ENCODE measurements at places on chromosomes 2 and 18. TPM values are rescaled to one million over a fixed set of nuclear protein-coding genes. Genes with fewer than 3 reads are reported as not detected.

DNA sequence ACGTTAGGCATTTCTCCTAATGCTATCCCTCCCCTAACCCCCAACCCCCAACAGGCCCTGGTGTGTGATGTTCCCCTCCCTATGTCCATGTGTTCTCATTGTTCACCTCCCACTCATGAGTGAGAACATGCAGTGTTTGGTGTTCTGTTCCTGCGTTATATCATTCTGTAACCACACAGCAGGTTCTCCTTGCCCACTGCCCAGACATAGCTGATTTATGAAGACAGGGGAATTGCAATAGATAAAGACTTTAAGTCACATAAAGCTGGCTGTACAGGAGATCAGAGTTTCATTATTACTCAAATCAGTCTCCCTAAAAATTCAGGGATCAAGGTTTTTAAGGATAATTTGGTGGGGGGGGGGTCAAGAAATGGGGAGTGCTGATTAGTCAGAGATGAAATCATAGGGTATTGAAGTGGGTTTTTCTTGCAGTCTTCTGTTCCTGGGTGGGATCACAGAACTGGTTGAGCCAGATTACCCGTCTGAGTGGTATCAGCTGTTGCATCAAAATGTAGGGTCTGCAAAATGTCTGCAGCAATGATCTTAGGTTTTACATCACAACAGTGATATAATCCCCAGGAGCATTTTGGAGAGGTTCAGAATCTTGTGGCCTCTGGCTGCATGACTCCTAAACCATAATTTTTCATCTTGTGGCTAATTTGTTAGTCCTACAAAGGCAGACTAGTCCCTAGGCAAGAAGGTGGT is 392.1 kb upstream of the KCNJ3 start:
- DNase-seq: no peak

- DNase-seq: no peak
Observed at GRCh38 chr18:57519668-57520424, 66.7 kb downstream of the FECH start.

DNA sequence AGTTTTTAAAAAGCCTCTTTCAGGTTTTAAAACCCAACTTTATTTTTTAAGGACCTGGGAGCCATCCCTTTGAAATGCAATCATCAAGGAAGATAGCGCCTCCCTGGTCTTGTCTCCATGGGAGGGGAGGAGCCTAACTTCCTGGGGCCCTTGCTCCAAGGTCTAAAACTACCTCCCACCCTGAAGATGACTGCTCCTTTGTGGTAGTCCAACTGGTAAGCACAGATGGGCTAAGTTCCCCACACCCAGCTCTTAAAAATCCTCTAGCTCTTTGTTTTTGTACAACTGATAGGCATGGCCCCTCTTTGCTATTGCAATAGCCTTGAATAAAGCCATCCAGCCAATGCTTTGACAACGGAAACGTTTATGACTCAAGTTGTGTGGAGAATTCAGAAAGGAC is 716.8 kb downstream of the CBLN2 start:
- DNase-seq: no peak

- no peak for DNase-seq
Observed at GRCh38 chr18:38961880-38962279, 1396.3 kb upstream of the CELF4 start.

TANK gene
- total RNA-seq: 71.6 TPM

GRCh38 chr18:41311571-41312547 is 643.2 kb upstream of the PIK3C3 start:
- DNase-seq: no peak

DNA sequence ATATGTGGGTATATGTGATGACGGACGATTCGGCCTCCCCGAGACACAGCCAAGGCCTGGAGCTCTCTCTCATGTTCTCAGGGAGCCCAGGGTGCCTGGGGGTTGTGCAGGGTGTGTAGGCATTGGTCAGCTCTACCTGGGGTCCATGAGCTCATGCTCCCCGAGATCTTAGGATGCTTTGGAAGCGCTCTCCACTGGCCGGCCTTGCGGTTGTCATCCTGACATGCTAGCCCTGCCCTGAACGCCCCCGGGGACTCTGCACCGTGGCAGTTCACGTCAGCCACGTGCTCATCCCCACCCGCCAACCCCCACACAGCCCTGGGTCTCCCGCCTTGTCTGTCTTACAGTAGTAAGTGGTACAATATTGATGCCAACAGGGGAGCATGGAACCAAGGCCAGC is 67.8 kb downstream of the RTP5 start:
- no peak for DNase-seq

- DNase-seq: peak; percentile 86
Observed at GRCh38 chr2:30447149-30448045, at the start of gene LCLAT1. Gene LCLAT1 (plus strand): TSS chr2:30447246. CDS start chr2:30525591, 78,345 bp downstream.

DNA sequence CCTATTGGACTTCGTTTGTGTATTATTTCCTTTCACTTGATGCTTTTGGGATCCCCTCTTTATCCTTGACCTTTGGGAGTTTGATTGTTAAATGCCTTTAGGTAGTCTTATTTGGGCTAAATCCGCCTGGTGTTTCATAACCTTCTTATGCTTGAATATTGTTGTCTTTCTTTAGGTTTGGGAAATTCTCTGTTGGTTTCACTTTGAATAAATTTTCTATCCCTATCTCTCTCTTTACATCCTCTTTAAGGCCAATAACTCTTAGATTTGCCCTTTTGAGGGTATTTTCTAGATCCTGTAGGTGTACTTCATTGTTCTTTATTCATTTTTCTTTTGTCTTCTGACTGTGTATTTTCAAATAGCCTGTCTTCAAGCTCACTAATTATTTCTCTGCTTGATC is 354.7 kb downstream of the PARD3B start:
- no peak for DNase-seq

- DNase-seq: no peak
Observed at GRCh38 chr2:31581124-31581795, 522 bp upstream of the SRD5A2 start.

DNA sequence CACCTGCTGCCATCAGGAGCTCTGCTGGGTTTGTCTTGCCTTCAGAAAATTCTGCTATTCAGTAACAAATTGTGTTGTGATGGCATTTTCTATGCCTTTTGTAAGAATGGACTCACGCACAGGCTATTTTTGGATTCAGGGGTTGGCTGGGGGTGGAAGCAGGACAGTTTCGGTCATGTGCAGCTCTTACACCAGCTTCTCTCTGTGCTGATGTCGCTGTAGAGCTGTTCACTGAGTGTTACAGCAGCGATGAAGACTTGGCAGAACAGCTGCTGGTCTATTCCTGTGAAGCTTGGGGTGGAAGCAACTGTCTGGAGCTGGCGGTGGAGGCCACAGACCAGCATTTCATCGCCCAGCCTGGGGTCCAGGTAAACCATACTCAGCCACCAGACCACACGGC is 49.2 kb downstream of the TRPM8 start:
- DNase-seq: no peak

QPCT gene
- total RNA-seq: not detected

DNA sequence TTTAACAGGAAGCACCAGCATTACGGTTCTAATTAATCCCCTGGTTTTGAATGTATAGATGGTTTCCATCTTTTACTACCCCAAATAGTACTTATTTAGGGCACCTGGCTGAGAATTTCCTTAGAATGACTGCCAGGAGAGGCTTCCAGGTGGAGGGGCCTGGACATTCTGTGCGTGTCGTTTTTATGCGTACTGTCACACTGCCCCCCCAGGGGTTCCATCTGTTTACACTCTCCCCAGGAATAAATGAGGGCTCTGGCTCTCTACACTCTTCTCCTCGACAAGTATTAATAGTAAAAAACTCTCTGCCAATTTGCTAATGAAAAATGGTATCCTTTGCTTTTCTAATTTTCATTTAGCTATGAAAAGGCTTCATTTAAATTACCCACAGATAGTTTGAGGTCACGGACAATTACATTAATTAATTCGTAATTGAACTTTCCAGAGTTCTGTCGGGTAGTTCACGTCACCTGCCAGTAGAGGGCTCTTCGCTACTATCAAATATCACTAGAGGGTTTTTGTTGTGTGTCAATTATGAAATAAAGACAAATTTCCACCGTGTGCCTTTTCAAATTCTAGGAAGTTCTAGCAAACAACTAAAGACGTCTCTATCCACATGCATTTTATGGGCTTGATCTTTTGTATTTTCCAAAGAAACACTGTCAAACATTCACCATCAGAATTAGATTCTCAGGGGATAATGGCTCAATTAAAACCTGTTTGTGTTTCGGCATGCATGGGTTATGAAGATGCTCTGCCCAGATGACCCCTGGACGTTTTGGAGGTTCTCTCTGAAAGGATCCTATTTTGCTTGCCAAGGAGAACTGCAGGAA is 88.8 kb upstream of the ASB18 start:
- peak; percentile 41 for DNase-seq

DNA sequence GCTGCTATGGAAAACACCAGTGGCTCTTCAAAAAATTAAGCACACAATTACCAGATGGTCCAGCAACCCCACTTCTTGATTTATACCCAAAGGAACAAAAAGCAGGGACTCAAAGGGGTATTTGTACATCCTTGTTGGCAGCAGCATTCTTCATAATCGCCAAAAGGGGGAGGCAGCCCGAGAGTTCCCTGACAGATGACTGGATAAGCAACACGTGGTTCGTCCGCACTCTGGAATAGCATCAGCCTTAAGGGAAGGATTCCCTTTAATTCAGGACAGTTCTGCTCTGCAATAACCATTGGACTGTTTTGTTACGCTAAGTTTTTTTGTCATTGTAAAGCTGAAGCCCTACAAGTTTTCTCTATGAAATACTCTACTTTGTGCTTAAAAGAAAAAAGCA is 76.7 kb upstream of the TWIST2 start:
- DNase-seq: no peak

DNA sequence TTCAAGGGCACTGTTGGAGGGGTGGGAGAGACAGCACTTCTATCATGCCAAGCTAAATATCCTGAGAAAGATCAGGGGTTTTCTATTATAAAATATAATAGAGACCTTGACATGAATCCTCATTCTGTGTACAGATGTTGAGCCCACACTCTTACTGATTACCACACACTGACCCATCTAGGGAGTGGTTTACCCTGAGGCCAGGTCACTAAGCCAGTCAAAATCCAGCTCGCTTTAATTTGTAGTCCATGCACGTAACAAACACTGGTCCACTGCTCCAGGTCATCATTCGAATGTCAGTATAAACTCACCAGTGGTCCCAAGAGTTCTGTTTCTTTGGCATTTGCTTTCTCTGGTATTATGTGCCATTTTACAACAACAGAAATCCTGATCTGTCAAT is 96.4 kb downstream of the SLC8A1 start:
- DNase-seq: no peak

MC2R gene
- total RNA-seq: not detected

DNA sequence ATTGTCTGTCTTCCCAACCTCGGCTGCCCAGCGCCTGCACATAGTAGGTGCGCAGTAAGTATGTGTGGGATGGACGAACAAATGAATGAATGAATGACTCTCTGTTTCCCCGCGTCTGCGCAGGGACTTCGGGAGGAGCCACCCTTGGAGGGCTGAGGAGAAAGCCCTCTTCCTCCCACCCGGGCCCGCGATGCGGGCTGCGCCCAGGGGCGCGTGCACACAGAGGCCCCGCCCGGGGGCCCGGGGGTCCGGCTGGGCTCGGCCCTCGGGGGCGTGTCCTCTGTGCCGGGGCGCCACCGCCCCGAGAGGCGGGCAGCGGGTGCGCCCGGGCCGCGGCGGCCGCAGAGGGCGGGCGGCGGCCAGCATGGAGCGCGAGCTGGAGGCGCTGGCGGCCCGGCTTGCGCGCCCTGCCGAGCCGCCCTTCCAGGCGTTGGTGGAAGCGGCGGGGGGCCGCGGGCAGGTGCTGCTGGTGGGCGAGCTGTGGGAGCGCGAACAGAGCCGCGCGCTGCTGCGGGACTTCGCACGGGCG is at the start of gene C2orf72:
C2orf72 (plus strand) TSS at position 322 of the 529 bp plus-strand sequence; CDS start at position 365, 43 bp downstream.
- no peak for DNase-seq

GRCh38 chr2:201918616-201919307 is 112.4 kb downstream of the CDK15 start:
- no peak for DNase-seq

GREB1L gene
- not detected for total RNA-seq

- DNase-seq: no peak
Observed at GRCh38 chr2:144753416-144753815, 233.5 kb upstream of the ZEB2 start.

DNA sequence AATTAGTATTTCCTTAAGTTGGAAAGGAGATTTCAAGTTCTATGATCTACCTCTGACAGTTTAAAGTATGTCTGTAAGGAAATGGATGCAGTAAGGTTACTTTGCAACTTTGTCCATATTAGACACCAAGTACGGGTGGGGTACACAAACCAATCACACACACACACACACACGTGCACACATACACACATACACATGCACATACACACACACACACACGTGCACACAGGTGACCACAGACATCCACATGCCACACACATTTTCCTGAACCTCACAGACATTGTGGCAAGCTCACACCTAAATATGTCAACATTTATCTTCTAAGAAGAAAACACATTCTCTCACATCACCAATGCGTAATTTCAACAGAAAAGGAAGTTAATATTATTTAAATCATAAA is 165.9 kb downstream of the MYT1L start:
- no peak for DNase-seq

SERPINB2 gene
- not detected for total RNA-seq

CFAP65 gene
- not detected for total RNA-seq

Data from activated CD8-positive, alpha-beta T cell treated with anti-CD3 and anti-CD28 coated beads, Interleukin-2, amount 10 ng/mL, durations not matched to agents 7 days and 5 days (primary cell).